ENCODE measurements at places on chromosomes 16 and 17.

GRCh38 chr17:31266042-31266441 lies 31.0 kb downstream of the OMG start:
- DNase-seq: peak; percentile 32

GRCh38 chr17:67998466-67998865 lies 2.2 kb upstream of the C17orf58 start:
- no peak for DNase-seq

DNA sequence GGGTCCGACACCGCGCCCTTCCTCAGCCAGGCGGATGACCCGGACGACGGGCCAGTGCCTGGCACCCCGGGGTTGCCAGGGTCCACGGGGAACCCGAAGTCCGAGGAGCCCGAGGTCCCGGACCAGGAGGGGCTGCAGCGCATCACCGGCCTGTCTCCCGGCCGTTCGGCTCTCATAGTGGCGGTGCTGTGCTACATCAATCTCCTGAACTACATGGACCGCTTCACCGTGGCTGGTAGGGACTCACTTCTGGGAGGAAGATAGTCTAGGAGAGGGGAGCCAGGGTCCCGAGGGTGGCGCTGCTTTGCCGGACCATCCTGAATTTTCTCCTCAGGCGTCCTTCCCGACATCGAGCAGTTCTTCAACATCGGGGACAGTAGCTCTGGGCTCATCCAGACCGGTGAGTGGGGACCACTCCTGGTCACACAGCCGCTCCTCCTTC lies 601 bp downstream of the SPNS1 start:
- DNase-seq: no peak

DNA sequence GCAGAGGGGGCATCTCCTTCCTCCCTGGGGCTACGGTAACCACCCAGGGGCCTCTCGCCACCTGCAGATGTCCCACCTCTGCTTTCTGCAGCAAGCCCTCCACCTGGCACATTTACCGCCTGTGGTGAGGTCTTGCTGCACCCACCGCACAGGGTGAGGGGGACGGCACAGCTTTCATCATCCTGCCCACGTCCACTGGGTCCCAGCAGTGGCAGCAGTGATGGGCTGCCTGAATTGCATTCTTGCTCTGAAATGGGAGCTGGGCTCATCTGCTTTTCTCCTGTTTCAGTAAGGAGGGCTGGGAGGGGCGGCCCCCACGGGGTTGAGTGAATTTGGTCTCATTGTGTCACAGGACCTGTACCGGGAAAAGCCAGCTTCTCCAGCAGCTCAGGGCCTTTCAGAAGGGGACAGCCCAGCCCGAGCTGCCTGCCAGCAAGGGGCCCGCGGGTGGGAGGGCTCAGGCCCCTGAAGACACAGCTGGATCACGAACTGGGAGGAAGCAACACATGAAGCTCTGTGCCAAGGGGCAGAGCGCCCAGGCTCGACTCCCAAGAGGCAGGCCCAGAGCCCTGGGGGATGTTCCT lies 12.7 kb downstream of the DNAAF8 start:
- no peak for DNase-seq

- no peak for DNase-seq
Observed at GRCh38 chr17:57954397-57955182, 622 bp downstream of the CUEDC1 start.

- no peak for DNase-seq
Observed at GRCh38 chr16:80827007-80827406, 22.6 kb upstream of the CDYL2 start.

DNA sequence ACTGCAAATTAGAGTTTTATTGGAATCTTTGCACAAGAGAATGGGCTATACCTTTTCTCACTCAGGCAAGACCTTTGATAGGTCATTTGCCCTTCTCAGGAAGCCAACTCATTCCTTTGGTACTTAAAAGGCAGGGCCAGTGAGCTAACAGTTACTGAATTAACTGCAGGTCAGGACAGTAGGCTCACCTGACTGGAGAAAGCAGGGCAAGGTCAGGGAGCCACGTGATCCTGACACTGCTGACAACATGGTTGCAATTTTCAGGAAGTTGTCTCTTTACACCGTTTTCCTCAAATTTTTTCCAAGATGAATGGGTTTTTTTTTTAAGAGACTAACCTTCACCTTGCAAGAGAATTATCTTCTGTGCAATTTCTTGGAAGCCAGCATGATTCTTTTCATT lies 21.1 kb downstream of the CPSF4L start:
- no peak for DNase-seq

- no peak for DNase-seq
Observed at GRCh38 chr16:57639172-57639887, 10.9 kb downstream of the ADGRG1 start.

DNA sequence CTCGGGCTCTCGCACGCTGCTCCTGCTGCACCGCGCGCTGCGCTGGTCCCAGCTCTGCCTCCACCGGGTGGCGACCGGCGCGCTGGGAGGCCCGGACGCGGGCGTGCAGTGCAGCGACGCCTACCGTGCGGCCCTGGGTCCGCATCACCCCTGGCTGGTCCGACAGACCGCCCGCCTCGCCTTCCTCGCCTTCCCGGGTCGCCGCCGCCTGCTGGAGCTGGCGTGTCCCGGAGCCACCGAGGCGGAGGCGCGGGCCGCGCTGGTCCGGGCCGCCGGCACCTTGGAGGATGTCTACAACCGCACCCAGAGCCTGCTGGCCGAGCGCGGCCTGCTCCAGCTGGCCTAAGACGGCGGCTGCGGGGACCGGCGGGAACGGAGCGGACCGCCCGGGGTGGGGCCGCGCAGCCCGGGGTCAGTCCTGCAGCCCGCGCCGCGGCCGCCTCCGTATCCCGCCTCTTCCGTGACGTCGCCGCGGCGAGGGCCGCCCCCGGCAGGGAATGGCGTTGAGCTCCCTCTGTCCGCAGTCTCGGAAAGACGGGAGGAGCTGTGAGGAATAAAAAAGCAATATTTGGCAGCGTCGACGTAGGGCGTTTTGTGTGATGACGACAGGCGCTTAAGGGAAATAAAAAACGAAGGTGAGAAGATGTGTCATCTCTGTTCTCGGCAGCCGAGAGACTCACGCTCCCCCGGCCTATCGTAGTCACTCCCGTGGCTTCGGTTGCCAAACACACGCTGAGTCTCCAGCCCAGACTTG lies 1.4 kb downstream of the GLTPD2 start:
- DNase-seq: peak; percentile 84

DNA sequence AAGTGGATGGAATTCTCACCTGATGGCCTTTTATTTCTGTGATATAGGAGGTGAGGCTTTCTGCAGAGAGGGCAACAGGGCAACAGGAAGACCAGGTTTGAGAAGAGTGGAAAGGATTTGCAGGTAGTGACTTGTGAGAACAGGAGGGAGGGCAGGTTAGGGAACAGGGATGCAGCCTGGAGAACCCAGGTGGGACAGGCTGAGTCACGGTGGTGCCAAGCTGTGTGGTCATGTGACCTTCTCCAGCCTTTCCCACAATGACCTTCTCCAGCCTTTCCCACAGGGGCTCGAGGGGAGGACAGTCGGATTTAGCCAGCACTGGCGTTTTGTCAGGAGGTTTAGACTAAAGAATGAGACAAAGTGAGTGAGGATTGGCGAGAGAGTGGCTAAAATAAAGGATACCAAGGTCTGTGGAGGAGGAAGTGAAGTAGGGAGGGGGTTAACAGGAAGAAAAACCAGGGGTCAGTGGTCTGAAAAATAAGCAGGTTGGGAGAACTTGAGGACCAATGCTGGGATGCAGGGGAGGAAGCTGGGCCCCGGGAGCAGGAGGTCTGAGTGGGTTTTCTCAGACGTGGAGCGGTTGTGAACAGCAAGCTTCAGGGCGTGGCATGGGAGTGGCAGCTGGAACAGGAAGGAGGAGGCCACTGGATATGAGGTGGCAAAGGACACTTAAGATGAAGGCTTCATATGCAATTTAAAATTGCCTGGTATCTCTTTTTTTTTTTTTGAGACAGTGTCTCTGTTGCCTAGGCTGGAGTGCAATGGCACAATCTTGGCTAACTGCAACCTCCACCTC lies 37.7 kb downstream of the DNAH2 start:
- no peak for DNase-seq

DNA sequence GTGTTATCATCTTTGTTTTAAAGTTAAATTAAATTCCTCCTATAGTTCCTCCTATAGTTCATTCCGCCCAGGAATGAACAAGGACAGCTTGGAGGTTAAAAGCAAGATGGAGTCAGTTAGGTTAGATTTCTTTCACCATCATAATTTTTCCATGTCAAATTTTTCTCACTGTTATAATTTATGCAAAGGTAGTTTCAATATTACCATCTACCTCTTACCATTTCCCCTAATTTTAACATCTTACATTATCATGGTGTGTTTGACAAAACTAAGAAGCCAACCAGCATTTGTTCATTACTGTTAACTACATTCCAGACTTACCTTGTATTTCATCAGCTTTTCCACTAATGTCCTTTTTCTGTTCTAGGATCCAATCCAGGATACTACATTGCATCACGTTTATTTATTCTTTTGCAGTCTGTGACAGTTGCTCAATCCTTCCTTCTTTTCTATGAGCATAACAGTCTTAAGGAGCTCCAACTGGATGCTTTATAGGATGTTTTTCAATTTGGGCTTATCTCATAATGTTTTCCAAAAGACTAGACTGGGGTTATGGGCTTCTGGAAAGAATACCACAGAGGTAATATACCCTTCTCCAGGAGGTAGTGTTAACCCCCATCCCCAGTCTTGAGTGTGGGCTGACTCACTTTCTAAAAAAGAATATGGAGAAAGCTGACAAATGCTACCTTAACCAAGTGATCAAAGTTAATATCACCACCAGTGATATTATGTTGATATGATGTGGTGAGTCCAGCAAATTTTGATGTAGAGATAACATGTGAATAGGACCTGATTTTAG lies 158.5 kb downstream of the PPM1E start:
- no peak for DNase-seq

DNA sequence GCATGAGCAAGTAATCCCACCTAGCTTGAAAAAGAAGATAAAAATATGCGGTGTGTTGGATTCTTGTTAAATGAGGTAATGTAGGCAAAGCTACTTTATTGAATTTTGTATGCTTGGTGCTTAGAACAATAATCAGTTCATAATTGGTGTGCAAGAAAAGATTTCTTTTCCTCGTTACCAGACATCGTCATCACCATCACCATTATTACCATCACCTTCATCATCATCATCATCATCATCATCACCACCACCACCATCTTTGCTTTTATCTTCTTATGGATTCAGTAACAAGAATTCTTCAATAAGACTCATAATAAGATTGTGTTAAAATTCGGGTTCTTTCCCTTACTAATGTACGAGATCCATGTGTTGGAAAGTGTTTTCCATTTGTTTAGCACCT lies 173.7 kb downstream of the RBFOX1 start:
- DNase-seq: no peak

GRCh38 chr17:17682293-17682736 lies 1.1 kb downstream of the RAI1 start:
- DNase-seq: peak; percentile 59

DNA sequence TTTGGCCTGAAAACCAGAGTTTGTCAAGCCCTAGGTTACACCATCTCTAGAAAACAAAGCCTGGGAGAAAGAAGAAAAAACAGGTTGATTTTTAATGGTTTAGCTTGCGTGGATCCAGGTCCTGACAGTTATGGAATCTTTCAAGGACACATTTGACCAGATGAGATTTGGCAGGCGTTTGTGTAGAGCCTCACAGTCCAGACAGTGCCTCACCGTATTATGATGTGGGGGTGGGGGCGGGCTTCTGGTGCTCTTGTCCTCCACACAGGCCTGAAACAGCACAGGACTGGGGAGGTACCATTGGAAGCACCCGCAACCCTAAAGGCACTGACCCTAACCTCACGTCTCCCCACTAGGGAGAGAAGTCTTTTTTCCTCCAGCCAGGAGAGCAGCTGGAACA lies 19.6 kb downstream of the MVP start:
- DNase-seq: no peak

DNA sequence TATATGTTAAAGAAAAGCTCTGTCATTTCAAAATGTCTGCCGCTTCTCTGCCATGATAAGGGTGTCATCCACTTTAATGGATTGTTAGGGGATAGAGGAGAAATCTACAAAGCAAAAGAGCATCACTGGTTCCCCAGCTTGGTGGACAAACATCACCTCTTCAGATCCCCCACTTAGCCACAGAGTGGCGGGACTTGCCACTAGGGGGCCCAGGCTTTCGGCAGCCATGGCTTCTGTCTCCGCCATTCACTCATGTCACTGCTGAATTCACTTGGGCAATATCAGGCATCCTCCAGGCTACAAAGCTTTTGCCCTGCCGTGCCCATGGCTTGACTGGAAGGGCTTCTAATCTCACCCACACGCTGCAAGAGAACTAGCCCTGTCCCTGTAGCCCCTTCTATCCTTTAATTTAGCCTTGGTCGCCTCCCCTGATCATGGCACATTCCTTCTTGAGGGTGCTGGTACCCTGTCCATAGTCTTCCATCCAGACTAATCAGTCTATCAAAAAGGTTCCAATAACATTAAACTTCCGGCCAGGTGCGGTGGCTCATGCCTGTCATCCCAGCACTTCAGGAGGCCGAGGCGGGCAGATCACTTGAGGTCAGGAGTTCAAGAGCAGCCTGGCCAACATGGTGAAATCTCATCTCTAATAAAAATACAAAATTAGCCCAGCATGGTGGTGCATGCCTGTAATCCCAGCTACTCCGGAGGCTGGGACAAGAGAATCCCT lies 34.7 kb downstream of the SBK1 start:
- DNase-seq: peak; percentile 67

GRCh38 chr17:28545141-28545503 lies 7.3 kb downstream of the UNC119 start:
- no peak for DNase-seq

- no peak for DNase-seq
Observed at GRCh38 chr16:80723091-80723490, 81.3 kb downstream of the CDYL2 start.

GRCh38 chr16:10126686-10127085 lies 55.5 kb downstream of the GRIN2A start:
- no peak for DNase-seq

- DNase-seq: peak; percentile 97
Observed at GRCh38 chr16:30658731-30659506, 688 bp downstream of the FBRS start.

GRCh38 chr17:72440961-72441360 lies 320.1 kb downstream of the SOX9 start:
- no peak for DNase-seq

GRCh38 chr16:22871861-22872260 lies 57.9 kb downstream of the HS3ST2 start:
- no peak for DNase-seq

- no peak for DNase-seq
Observed at GRCh38 chr17:8108972-8109660, 9.2 kb downstream of the ALOXE3 start.

DNA sequence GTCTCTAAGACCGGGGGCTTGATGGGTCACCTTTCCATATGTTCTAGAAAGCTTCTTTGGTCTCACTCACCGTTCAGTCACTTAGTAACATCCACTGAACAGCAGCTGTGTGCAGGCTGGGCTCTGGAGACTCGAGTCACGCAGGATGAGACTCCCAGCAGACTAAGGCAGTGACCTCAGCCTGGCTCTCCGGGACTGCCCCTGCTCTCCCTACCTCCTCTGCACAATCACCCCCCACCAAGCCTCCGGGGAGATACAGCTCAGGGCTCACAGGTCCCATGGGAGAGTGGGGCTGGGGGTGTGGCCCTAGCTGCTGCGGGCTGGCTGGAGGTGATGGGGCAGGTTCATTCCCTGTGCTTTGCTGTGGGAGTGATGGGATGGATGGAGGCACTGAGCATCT lies 14.1 kb downstream of the FLYWCH2 start:
- DNase-seq: no peak

GRCh38 chr16:50403491-50403890 lies 34.7 kb upstream of the BRD7 start:
- no peak for DNase-seq

All from CD4-positive, alpha-beta T cell treated with Interleukin-17A for 1 hour (primary cell).